NCI-H2081 treated with DMSO at 0.1 percent for 48 hours (cell line): ENCODE measurements at places on chromosomes 6 and 20.
A peak's percentile ranks its signal among the peaks of the same experiment; 100 is the strongest.

DNA sequence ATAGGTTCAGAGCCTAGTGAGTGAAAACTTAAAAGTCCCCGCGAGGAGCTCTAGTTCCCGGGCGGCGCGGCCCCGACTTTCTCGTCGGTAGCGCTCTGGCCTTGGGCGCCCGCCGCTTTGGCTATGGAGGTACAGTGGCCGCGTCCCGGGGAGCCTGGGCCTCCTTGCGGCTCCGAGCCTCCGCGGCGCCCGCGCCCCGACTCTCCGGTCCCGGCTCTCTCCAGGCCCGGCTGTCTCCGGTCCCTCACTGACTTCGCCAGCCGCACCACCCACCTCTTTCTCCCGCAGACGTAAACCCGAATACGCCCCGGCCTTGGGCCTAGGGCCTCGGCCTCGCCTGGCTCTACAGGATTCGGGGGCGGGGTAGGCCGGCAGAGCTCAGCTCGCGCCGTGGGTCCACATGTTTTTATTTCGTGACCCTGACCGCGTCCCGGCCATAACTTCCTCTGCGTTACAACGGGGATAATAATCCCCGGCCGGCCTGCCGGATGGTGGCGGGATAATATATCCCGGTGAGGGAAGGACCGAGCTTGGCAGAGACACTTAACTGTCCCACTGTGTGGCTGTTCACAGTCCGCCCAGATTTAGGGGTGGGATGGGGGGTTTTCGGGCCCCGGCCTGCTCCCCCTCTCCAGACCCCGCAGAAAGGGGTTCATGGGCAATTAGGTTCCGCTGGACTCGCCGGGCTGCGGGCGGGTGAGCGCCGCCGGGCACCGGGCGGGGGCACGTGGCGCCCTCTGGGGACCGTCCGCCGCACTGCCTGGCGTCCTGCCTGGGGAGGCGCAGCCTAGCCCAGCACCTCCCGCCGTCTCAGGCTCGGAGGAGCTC lies 10.0 kb upstream of the TBX18 start:
- DNase-seq, result no peak

GRCh38 chr6:112511441-112511840 lies 164.3 kb downstream of the RFPL4B start:
- DNase-seq, result no peak

DNA sequence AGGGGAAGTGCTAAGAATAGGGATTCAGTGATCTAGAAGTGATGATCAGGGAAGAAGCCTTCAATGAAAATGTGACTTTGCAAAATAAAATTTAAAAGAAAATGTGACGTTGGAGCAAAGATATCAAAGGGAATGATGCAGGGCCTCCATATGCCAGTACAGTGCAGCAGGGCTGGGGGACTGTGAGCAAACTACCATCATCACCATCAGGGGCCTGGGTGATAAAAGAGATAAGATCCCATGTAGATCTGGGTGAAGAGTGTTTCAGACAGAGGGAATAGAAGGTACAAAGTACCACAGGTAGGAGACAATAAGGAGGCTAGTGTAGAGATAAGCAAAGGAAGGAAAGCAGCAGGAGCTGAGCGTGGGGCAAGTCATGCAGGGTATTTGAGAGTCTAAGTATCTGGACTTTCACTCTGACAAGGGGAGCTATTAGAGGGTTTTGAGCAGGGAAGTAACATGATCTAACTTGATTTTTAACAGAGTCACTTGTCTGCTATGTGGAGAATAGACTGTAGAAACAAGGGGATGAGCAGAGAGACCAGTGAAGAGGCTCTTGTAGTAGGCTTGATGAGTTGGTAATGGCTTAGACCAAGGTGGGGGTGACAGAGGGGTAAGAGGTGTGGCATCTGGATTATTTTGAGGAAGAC lies 295.6 kb downstream of the ZFAND3 start:
- DNase-seq, result no peak

DNA sequence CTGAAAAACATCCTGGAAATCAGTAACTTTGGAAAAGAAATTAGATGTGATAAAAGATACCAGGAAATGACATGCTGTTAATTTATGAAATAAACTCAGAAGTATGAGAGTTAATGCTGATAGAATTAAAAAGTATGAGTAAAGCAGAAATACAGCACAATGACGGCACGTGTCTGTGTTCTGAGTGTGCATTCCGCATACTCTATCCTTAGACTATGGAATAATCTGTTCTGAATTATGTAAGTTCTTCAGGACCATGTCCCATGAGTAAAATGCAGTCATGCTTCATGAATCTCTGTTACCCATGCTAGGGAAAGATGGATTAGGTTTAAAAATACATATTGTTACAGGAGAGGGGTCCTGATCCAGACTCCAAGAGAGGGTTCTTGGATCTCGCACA lies 21.7 kb downstream of the HECA start:
- no peak for DNase-seq

- DNase-seq, result no peak
Measured at GRCh38 chr20:40769677-40770285, 80.7 kb upstream of the MAFB start.

DNA sequence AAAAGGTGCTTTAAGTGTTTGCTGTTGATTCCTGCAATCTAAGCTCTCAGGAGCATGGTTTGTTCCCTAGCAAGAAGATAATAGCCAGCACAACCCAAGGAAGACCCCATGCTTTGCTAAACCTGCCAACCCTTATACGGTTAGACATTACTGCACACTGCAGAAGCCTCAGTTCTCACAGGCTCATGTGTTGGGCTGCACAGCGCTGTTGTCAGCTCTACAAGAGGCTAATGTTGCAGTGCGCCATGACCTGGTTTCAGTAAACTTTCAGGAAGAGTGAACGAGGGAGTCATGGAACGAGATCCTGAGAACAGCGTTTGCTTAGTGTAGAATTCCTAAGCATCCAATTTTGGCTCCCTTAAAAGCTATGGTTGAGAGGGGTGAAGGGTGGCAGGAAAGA lies 218.5 kb downstream of the ARHGAP18 start:
- DNase-seq, result no peak

DNA sequence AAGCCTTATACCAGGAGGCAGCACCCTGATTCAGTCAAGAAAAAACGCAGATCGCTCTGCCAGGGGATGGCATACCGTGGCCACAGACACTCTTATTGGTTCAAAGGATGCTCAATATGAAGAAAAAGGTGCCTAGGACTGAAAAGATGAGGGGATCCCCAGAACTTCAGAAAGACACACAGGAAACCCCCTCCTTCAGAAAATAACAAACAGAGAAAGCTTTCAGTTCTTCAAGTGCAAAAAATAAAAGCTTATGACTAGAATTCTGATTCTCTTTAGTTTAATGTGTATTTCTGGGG lies 17.7 kb upstream of the MYB start:
- DNase-seq, result no peak

DNA sequence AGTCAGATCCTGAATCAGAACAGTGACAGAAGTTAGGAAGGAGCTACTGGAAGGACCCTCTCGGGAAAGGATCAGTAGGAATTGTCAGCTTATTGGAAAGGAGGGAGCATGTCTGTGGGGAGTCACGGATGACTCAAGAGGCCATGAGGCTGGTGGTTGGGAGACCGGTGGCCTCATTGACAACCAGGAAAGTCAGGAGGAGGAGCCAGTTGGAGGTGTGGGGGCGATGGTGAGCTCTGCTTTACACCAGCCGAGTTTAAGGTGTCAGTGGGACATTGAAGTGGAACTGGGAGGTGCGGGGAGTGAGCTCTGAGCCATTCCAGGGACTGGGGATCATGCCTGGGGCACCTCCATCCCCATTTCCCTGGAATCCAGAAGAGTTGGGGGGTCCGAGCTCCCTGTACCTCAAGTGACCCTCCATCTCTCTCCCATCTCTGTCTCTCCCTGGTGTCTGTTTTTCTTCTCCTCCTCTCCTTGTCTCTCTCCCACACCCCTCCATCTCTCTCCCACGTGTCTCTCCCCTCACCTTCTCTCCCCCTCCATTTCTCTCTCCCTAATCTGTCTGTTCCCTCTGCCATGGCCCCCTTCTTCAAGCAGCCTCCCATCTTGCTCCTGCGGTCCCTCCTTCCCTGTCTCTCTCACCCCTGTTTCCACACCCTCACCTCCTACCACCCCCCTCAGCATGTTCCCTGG lies 14.3 kb upstream of the ZBTB9 start:
- no peak for DNase-seq

- DNase-seq, result no peak
Measured at GRCh38 chr6:81557811-81558210, 194.7 kb downstream of the TENT5A start.

- DNase-seq, result no peak
Measured at GRCh38 chr6:165925474-165926156, 242.0 kb downstream of the TBXT start.

GRCh38 chr6:168671863-168672546 lies 231.0 kb downstream of the SMOC2 start:
- DNase-seq, result no peak

DNA sequence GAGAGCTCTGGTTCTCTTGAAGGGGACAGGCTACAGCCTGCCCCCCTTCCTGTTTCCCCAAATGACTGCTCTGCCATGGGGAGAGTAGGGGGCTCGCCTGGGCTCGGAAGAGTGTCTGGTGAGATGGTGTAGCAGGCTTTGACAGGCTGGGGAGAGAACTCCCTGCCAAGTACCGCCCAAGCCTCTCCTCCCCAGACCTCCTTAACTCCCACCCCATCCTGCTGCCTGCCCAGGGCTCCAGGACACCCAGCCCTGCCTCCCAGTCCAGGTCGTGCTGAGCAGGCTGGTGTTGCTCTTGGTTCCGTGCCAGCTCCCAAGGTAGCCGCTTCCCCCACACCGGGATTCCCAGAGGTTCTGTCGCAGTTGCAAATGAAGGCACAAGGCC lies 9.8 kb downstream of the VEGFA start:
- DNase-seq, result no peak

DNA sequence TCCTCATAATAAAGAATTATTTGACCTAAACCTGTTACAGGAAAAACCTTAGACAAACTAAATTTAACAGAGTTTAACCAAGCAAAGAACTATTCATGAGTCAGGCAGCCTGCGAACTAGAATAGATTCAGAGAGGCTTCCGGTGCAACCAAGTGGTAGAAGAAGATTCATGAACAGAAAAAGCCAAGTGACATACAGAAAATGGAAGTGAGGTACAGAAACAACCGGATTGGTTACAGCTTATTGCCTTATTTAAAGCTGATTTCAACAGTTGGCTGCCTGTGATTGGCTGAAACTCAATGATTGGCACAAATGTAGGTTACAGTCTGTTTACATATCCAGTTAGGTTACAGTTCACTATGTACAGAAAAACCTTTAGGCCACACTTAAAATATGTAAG lies 10.1 kb downstream of the PPP1R3G start:
- no peak for DNase-seq

GRCh38 chr20:34907616-34908469 lies 31.4 kb downstream of the ACSS2 start:
- peak; percentile 13 for DNase-seq

DNA sequence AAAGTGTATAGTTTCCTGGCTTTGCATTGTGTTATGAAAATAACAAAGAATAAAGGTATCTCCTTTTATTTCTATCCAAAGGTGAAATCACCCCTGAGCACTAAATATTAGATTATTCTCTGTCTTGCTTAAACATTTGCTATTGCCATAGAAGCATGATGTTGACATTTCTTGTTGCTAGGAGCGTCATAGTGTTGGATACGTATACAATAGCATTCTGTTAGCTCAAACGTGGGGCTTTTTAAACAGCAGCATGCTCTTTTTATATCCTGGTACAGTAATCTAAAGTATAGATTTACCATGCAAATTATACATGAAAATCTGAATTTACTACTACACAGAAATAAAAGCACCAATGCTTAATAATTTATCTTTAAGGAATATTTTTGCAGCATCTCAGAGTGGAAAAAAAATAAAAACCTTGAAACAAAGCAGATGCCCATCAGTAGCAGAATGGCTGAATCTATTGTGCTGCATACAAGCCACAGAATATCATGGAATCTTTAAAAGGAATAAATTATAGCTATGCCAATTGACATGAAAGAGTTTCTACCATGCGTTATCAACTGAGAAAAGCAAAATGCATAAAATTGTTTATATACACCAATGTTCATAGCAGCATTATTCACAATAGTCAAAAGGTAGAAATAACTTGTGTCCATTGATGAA lies 9.6 kb upstream of the HSF2 start:
- peak; percentile 55 for DNase-seq

- no peak for DNase-seq
Measured at GRCh38 chr6:113428702-113429101, 428.4 kb upstream of the MARCKS start.

GRCh38 chr6:94733066-94733465 lies 844.3 kb upstream of the MANEA start:
- no peak for DNase-seq

DNA sequence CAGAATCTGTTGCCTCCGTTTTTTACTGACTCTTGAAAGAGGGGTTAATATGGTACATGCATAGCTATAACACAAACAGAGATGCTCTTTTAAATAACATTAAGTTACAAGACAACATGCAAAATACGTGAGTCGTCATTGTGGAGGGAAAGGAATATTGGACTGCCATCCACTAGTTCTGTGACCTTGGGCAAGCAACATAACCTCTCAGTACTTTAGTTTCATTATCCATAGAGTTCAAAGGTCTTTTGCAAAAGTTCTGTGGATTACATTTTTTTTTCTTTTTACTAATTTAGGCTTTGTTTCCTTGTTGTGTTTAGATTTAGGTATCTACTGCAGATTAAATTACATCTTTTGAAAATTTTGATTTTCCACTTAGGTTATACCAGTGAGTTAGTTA lies 70.5 kb downstream of the MACROD2 start:
- no peak for DNase-seq

DNA sequence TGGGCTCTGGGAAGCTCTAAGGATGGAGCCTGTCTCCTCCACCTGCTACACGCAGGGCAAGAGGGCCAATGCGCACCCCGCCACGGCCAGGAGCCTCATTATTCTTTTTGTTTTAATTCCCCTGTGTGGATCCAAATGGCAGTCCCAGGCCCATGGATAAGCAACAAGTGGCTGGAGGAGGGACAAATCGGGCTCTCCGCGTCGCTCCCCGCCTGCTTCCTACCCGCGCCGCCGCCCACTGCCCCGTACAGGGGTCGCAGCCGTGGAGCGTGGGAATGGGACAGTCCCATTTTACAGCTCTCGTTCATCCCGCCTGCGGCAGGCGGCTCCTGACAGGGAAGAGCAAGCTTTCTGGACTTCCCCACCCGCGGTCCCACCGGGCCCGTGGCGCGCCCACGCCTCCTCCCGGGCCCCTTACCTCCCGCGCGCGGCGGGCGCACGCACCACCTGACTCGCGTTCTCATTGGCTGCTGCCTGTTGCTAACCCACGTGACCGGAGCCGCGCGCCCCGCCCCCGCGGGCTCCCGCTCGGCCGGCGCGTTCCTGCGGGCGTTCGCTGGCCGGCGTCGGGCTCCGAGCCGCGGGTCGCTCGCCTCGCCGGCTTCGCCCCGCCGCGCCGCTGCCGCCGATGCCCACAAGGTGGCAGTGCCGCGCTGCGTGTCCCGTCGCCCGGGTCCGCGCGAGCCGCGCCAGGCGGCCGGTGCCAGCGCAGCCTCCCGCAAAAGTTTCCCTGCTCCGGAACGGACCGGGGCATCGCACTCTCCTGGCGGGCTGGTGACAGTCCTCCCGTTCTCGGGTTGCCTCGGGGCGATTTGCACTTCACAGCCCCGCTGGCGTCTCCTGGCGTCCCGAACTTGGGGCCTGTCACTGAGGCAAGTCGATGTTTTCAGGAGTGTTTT lies 93.3 kb downstream of the CD83 start:
- DNase-seq, result peak; percentile 78

- no peak for DNase-seq
Measured at GRCh38 chr6:36745283-36745682, 47.7 kb downstream of the RAB44 start.

GRCh38 chr20:13874394-13875157 lies 89.7 kb downstream of the NDUFAF5 start:
- no peak for DNase-seq
